Brain (organoid and tissue), 16 donors: ENCODE measurements at places on chromosomes 12 and 14.

GRCh38 chr12:41067941-41068645 lies 120.0 kb upstream of the PDZRN4 start:
- no peak for DNase-seq

- no peak for DNase-seq
These were observed 286.3 kb downstream of the RPAP3 start for GRCh38 chr12:47419497-47419896.

DNA sequence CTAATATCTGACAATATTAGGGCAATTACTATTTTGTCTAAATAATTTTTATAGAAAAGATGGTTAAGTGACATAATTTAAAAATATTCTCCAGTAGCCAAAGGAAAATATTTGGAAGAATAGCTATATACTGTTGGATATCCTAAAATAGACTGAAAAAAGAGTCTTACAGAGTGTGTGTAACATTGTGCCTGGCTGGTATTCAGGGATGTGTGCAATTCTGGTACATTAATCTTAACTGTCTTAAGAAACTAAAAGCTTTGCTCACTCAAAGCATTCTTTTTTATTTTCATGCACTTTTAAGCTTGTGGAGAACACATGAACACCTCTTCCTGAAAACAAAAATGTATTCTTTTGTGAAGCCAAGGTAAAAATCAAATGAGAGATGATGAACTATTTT lies 10.1 kb upstream of the NR2C1 start:
- DNase-seq, result no peak

DNA sequence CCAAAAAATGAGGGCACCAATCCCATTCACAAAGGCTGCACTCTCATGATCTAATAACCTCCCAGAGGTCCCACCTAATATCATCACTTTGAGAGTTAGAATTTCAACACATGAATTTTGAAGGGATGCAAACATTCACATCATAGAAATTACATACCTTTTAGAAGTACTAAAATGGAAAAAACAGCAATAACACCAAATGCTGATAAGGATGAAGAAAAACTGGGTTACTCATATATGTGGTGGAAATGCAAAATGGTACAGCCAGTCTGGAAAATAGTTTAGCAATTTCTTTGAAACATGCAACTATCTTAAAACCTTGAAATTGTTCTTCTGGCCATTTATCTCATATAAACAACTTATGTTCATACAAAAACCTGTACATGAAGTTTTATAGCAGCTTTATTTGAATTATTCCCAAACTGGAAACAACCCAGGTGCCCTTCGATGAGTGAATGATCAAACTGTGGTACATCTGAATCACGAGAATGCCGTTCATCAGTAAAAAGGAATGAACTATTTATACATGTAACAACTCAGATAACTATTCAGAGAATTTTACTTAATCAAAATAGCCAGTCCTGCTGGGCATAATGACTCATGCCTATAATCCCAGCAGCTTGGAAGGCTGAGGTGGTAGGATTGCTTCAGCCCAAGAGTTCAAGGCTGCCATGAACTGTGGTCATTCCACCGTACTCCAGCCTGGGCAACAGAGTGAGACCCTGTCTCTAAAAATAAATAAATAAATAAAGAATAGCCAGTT lies 109.4 kb upstream of the SSTR1 start:
- DNase-seq, result no peak

GRCh38 chr12:119869720-119870119 lies 7.4 kb downstream of the CIT start:
- DNase-seq, result no peak

- no peak for DNase-seq
These were observed 34.8 kb upstream of the MMP17 start for GRCh38 chr12:131793243-131794022.

DNA sequence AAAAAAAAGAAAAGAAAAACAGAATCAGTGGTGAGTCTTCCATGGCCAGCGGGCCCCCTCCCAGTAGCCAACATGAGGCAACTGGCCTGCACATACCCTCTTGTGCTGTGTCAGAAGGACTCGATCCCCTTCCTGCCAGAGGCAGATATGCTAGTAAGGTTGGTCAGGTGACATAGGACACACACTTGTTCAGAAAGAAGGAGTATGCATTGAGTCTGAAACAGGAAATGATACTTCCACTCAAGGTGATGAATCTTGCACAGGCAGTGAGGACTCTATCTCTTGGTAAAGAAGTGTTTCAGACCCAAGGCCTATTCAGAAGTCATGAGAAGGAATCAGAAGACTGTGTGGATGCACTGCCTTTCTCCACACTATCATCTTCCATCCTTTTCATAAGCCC lies 269.7 kb upstream of the FAR2 start:
- no peak for DNase-seq

- peak; percentile 34 for DNase-seq
These were observed 231.3 kb downstream of the ZFP36L1 start for GRCh38 chr14:68561531-68562007.

DNA sequence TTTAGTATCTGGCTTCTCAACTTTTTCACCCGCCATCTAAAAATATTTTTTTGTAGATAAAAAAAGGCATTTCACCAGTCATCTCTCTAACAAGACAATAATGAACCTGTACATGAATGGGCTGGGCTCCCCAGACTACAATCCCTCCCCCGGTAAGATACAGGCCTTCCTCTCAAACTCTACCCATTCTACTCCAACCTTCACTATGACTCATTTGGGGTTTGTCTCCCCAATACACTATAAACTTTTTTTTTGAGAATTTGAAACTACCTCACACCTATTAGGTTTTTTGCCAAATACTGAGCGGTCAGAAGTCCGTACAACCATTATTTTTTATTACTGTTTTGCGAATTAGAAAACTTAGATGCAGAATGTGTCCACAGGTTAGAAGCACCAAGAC lies 784 bp downstream of the RPL6 start:
- DNase-seq, result no peak
